ENCODE measurements at places on chromosomes 7 and 10.

DNA sequence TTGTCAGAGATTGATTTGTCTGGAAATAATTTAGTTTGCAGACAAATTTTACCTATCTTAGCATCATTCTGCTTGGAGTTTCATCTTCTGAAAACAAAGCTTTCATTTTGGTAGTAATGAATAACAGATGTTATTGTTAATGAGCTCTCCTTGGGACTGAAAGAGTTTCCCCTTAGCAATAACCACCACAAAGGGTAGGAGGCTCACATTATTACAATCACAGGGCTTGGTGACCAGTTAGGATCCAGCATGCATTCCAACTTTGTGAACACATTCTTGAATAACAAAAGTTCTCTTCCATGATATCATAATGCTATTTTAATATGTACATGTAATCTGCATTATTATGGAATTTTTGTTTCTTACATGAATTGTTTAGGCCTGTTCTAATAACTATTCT, 148.8 kb upstream of the VWC2 start:
- no peak for DNase-seq

DNA sequence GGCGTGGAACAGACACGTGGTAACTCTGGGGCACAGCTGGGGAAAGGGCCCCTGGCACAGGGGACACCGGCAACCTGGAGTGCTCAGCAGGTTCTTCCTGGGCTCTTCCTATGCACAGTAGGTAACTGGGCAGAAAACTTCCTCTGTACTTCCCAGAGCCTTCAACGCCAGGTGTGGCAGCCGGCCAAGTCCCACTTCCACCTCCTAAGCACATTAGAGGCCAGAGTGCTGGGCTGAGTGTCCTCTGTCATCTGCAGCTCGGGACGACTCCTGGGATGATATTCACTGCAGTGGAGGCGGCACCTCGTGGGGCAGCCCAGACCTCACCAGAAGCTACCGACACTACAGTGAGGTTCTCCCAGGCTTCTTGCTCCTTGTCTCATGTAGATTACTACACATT, 114.5 kb downstream of the LARP4B start:
- no peak for DNase-seq

DNA sequence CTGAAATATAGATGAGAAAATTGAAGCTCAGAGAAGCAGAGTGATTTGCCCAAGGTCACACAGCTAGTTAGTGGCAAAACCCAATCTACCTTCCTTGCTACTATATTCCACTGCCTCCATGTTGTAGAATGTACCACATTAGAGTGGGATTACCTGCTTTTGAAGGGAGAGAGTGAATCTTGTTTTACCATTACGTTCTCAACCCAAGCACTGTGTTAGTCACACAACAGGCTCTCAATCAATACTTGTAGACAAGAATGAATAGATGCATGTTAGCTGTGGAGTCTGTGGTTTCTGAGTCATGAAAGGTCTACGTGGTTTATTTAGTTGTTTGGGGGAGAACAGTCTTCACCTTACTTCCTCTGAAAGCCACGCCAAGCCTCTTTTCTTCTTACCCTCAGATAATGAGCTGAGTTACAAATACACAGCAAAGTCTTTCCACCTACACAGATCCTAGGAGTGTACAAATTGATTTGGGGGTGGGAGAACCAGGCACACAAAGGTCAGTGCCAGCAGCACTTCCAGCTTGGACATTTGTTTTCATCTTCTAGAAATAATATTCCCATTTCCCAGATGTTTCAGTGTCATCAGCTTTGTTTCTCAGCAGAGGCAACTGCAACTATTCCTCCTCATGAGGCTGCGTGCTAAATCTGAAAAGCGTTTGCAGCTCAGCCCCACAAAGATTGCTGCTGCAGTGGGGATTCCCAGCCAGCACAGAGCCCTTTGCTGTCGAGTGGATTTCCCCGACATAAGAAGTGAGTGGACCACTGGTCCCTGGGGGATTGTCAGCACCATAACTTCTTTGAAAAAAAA, 71.5 kb upstream of the ADO start:
- DNase-seq: peak; percentile 67

- no peak for DNase-seq
These were observed 589 bp upstream of the RAPGEF5 start for GRCh38 chr7:22357311-22358175.

DNA sequence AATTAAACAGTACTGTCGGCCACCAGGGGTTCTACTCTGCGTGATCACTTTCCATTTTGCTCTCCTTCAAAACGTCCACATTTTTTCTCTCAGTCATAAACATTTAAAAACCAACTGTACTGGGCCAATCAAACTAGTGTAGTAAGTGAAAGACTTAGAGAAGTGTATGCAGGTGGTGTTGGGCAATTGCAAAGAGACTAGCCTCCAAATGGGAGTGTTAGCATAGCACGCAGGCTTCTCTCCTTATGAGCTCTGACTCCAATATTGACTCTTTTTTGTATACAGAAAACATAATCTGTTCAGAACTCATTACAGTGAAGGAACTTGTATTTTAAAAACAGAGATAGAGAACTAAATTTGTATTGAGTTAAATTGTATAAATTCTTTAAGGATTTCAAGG, 150.6 kb downstream of the SDK1 start:
- DNase-seq: no peak

DNA sequence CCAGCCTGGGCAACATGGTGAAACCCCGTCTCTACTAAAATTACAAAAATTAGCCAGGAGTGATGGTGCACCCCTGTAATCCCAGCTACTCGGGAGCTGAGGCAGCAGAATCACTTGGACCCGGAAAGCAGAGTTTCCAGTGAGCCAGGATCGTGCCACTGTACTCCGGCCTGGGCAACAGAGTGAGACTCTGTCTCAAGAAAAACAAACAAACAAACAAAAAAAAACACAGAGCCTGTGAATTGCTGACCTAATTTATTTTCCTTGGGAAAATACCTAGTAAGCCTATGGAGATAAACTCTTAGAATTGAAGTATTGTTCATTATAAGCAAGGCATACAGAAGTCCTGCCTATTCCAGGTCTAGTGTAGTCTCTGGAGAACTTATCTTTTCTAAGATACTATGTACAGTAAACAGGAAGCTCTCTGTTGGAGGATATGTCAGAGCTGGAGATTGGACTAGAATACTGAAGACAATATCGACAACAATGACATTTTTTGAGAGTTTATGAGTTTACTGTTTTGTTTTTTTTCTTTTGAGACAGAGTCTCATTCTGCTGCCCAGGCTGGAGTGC, 14.9 kb downstream of the GTF2I start:
- DNase-seq: no peak

DNA sequence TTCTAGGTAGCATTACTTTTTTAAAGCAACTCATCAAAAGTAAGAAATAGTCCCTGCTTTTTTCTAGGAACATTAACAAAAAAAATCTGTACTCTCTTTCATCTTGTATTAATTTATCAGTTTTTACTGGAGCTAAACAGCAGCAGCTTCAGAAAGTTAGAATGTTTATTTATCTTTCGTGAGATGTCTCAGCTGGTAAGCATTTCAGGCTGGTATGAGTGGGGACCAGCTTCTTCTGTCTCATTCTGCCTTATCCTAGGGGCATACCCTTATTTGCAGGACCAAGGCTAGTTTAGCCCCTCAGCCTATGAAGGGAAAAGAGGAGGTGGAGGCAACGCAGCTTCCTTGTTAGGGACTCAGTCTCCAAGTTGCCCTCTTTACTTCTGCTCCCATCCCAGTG, 35.1 kb downstream of the LANCL2 start:
- no peak for DNase-seq

DNA sequence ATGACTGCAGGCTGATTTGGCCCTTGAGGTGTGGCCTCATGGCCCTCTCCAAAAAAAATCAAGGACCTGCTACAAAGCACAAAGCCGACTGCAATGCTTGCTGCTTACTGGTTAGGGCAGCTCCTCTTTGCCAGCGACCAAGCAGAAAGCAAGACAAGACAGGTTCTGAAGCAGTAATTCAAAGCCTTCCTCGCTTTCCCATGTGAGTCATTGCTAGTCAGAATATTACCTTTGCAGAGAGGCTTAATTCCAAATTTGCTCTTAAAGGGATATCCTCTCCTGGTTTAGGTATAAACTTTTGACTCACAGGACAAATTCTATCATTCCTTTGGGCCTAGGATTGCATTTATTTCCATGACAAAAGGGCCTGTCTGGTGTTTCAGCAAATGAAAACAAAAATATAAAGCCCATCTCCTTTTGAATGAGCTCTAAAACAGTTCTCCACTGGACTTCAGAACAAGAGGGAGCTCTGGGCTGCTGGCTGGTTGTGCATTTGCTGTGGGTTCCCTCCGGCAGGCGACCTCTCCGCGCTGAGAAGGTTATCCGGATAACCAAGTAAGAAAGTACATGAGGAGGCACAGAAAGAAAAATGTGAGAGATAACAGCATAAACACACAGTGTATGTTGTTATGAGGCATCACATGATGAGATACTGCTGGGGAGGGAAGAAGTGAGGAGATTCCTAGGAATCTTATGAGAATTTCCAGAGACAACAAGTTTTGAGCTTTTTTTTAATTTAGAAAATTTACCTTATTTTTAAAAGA, 90.8 kb downstream of the EGFR start:
- DNase-seq: no peak

- DNase-seq: no peak
These were observed 84.4 kb downstream of the LRRC4 start for GRCh38 chr7:127946847-127947246.

DNA sequence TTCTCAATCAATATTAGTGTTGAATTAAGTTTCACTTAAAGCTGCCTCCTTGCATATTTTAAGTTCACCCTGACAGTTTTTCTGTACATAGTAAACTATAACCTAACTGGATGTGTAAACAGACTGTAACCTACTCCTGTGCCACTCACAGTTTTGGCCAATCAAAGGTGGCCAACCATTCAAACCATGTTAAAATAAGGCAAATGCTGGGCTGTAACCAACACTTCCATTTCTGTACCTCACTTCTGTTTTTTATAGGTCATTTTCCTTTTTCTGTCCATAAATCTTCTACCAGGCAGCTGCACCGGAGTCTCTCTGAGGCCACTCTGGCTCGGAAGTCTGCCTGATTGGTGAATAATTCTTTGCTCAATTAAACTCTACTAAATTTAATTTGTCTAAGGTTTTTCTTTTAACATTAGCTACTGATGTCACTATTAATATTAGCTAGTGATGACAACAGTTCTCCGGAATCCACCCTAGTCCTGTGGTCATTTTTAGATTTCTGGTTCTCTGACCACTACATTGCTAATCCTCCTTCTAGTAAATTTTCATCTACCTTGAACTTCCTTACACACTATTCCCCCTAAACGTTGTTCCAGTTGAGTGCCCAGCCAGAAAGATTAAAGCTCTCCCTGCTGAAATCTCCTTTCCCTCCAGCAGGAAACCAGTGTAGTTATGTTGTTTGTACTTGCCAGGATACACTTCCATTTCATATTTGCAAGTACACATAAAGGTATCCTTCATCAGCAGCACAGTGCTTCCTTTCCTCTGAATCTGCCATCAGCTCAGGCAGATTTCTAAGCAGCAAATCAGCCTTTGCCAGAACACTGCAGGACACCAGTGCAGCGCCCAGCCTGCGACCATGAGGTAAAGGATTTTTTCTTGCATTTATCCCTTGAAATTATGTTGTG, 18.6 kb upstream of the IFIT2 start:
- no peak for DNase-seq

GRCh38 chr10:109622566-109622965, 300.7 kb downstream of the XPNPEP1 start:
- no peak for DNase-seq

- DNase-seq: peak; percentile 9
These were observed 121.5 kb downstream of the VIPR2 start for GRCh38 chr7:159023206-159023605.

DNA sequence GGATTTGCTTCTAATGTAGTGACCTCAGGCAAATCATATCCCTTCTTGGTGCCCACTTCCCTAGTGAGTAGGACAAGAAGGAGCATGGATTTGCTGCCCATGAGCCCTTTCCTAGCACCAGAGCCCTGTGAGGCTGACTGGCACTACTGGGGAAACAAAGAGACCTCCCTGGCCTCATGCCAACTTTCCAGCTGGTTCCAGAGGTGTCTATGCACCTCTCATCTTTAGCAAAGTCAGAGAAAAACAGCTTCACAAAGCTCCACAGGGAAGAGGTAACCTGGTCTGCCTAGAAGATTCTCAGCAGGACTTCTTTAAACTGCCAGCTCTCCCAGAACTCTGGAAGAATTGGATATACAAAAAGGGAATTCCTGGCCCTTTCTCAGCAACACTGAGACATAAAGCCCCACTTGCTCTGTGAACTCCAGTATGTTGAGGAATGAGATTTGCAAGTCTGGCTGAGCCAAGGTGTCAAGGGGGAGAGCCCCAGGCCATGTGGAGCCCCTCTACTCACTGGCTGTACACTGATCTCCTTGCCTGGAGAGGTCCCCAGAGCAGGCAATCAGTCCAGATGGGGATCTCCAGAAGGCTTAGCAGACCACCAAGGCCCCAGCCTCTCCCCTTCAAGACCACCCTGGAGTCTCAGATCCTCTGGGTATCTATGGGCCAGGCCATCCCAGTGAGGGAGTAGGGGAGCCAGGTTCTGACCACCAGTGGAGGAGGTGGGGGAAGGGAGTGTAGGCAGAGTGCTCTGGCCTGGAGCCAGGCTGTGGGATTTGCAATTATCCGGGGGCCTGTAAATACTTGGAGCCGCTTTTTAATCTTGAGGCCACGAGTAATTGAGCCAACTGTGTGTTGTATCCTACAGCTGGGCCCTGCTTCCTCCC, 24.4 kb upstream of the RBM20 start:
- no peak for DNase-seq
